ENCODE measurements at places on chromosomes 7 and 10. TPM values are rescaled to one million over a fixed set of nuclear protein-coding genes. Genes with fewer than 3 reads are reported as not detected.

DNA sequence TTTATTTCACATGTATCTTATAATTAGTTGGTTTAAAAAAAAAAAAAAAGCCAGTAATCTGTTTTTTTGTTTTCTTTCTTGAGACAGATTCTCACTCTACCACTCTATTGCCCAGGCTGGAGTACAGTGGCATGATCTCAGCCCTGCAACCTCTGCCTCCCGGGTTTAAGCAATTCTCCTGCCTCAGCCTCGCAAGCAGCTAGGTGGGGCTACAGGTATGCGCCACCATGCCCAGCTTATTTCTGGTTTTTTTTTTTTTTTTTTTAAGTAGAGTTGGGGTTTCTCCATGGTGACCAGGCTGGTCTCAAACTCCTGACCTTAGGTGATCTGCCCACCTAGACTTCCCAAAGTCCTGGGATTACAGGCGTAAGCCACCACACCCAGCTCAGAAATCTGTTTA lies 34.1 kb upstream of the CAPZA2 start:
- no peak for DNase-seq

GRCh38 chr10:11177926-11178471 lies 160.3 kb downstream of the CELF2 start:
- DNase-seq: no peak

Gene CDC14C
- total RNA-seq: not detected

DNA sequence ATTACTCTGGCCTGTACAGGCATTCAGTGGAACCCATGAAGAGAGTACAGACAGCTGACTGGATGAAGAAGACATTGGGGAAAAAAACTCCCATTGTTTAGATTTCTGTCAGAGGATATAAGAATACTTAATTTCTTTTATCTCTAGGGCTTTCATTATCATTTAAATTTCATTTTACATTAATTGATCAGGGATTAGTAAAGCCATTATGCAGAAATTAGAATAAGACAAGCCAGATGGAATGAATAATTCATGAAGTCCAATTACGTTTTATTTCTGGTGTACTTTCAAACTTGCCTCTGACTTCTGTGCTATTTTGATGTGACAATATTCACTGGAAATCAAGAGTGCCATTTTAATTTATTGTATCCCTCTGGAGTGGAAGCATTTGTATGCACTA lies 247.0 kb downstream of the SLC25A13 start:
- no peak for DNase-seq

GRCh38 chr7:16770657-16771329 lies 17.2 kb downstream of the TSPAN13 start:
- no peak for DNase-seq

GRCh38 chr10:108521827-108522492 lies 1357.5 kb upstream of the SORCS1 start:
- no peak for DNase-seq

Gene SKIDA1
- 2.4 TPM for total RNA-seq

- no peak for DNase-seq
Measured at GRCh38 chr10:52451817-52452216, 137.7 kb downstream of the DKK1 start.

- no peak for DNase-seq
Measured at GRCh38 chr10:77801474-77802161, 124.9 kb downstream of the DLG5 start.

DNA sequence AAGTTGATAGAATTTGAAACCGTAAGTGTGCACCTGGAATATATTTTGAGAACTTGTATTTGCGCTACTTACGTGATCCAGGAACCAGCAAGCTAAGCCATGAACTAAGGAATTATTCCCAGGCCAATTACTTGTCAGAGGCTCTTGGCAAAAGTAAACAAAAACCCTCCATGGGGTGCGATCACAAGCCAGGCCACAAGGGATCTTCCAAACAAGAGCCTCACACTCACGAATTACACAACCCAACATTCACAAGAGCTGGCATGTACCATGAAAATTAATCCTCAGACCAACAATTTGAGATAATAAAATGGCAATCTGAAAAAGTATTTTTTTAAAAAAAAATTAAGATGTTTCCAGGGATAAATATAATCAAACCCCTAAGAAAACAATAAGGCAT lies 467.0 kb upstream of the AKR1E2 start:
- no peak for DNase-seq

GRCh38 chr10:85067955-85068354 lies 739.6 kb downstream of the CCSER2 start:
- no peak for DNase-seq

Gene PTPRN2
- 0.87 TPM for total RNA-seq

DNA sequence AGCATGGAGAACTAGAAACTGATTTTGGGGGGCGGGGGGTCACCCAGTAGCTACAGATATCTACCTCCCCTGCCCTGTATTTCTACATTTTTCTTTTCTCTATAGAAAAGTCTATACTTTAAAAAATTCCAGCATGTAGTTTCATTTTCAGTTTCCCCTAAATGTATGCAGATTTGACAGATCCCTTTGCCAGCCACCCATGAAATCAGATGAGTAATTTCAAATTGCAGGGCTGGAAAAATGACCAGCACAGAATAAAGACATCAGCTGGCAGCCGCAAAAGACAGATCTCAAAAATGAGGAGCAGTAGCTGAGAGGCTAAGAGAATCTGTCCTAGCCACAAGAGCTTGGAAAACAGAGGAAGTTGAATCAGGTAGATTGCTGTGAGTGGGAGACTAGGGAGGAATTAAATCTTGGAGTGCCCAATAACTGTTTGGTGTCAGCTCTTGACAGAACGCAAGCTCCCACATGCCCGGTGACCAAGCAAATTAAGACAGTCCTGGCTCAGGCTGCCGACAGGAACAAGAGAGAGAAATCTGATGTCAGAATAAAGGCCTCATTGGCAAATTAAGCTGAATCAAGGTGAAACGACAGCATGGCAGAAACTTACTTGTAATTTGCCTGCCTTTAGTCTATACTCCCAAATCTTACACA lies 24.5 kb downstream of the ADRB1 start:
- DNase-seq: no peak

DNA sequence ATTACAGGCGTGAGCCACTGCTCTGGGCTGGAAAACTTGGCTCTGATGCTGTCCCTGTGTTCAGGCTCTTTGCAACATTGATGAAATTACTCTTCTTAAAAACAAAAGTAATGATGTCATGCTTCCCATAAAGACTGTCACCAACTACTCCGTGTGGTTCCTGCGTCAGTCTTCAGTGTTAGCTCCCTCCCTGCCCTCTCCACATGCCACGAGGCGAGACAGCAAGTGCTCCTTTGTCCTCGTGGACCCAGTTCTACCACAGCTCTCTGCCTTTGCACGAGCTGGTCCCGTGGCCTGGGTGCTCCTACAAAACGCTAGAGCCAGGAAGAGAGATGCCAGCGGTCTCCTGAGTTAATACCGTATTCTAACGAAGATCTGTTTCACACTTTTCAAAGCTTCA lies 194.5 kb downstream of the SDK1 start:
- DNase-seq: no peak

Gene CC2D2B
- total RNA-seq: 0.86 TPM

GRCh38 chr7:32921896-32922295 lies 30.3 kb upstream of the KBTBD2 start:
- no peak for DNase-seq

Gene HOXA5
- 1.0 TPM for total RNA-seq

- no peak for DNase-seq
Measured at GRCh38 chr10:34574353-34574934, 240.7 kb downstream of the PARD3 start.

DNA sequence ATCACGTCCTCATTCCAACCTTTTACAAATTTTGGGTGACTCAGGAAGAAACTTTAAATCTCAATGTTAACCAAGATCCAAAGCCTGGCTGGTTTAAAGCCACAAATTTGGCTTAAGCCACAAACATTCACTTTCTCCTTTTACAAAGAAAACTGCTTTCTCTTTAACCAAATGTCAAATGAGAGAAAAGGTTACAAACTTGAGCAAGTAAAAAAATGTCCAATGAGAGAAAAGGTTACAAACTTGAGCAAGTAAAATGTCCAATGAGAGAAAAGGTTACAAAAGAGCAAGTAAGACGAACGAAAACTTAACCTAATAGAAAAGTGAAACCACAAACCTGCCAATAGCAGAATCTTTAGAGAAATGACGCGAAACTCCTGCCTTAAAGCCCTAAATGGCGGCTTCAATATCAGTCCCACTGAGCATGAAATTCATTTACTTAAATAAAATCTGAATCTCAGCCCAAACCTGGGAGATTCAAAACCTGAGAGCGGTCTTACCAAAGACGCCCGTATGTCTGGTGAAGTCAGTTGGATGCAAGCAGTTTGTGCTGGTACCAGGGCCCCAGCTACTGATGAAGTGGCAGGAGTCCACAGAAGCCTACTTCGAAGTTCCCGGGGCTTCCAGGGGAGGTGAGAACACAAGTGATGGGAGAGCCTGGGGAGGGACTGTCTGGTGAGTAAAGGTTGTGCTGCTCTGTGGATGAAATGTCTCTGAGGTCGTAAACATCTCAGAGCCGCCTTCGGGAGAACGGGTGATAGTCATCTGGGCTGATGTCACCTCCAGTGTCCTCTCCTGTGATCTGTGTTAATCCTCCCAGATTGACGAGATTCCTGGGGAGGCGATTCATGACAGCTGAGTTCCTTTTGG lies 74.6 kb downstream of the PAXIP1 start:
- DNase-seq: no peak

GRCh38 chr10:97851341-97852001 lies 1.8 kb downstream of the GOLGA7B start:
- DNase-seq: no peak

- DNase-seq: no peak
Measured at GRCh38 chr10:3239920-3240894, 67.6 kb upstream of the PITRM1 start.

GRCh38 chr10:9608602-9609001 lies 1409.1 kb upstream of the CELF2 start:
- no peak for DNase-seq

- DNase-seq: no peak
Measured at GRCh38 chr10:61197057-61197456, 253.1 kb upstream of the RHOBTB1 start.

Gene CALML5
- not detected for total RNA-seq

- DNase-seq: no peak
Measured at GRCh38 chr7:16543456-16543855, 16.8 kb downstream of the LRRC72 start.

GRCh38 chr10:104515678-104516199 lies 125.4 kb upstream of the SORCS3 start:
- DNase-seq: no peak

- no peak for DNase-seq
Measured at GRCh38 chr10:32239769-32240168, 107.2 kb downstream of the EPC1 start.

- DNase-seq: no peak
Measured at GRCh38 chr7:66142996-66143395, 28.3 kb downstream of the CRCP start.

Gene HMX2
- total RNA-seq: not detected

GRCh38 chr7:7414791-7415603 lies 120.7 kb downstream of the COL28A1 start:
- no peak for DNase-seq

GRCh38 chr7:135333946-135334345 lies 100.3 kb downstream of the STRA8 start:
- no peak for DNase-seq

Gene GFRA1
- total RNA-seq: 17.9 TPM

DNA sequence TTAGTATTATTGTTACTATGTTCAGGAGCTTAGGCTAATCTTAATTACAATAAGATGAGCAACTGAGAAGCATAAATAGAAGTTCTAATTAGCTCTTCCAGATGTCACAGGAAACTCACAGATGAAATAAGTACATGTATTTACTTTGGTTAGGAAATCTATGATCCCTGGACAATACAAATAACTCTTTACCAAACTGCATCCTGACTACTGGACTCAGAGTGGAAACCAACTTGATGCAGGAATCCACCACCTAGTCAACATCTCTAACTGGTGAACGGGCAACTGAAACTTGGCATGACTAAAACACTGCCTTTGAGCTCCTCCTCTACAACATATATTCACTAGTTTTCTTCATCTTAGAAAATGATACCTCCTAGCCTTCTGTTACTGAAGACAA lies 193.2 kb downstream of the AGMO start:
- no peak for DNase-seq

- no peak for DNase-seq
Measured at GRCh38 chr10:53440601-53441000, 668.0 kb upstream of the MBL2 start.

- DNase-seq: no peak
Measured at GRCh38 chr10:72424561-72424960, 69.8 kb upstream of the DNAJB12 start.

Gene OR6V1
- not detected for total RNA-seq

Gene GPC2
- total RNA-seq: not detected

- DNase-seq: no peak
Measured at GRCh38 chr7:34059136-34059828, 153.9 kb downstream of the BMPER start.

DNA sequence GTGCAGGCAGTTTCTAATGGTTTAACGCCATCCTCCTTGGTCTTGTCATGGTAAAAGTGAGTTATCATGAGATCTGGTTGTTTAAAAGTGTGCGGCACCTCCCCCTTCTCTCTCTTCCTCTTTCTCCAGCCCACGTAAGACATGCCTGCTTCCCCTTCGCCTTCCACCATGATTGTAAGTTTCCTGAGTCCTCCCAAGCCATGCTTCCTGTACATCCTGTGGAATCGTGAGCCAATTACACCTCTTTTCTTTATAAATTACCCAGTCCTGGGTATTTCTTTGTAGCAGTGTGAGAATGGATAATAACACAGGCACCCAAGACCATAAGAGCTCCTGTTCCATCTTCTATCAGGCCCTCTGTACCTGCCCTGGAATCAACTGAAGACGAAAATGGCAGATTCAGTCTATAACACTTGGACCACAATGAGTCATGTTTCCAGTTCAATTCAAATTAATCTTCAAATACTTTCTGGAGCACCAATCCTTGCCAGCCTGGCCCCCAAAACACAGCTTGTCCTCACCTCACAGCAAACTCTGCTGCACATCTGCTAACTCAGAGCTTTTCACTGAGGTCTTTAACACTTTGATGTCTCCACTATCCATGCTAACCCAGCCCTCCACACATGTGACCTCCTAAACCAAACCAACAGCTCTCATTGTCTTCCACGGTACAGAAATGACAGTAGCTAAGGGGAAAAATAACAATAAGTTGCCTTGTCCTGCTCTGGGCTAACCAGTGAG lies 73.2 kb downstream of the SFMBT2 start:
- no peak for DNase-seq

GRCh38 chr10:62580396-62580795 lies 206.2 kb downstream of the ZNF365 start:
- no peak for DNase-seq

Gene CNNM1
- 0.27 TPM for total RNA-seq

DNA sequence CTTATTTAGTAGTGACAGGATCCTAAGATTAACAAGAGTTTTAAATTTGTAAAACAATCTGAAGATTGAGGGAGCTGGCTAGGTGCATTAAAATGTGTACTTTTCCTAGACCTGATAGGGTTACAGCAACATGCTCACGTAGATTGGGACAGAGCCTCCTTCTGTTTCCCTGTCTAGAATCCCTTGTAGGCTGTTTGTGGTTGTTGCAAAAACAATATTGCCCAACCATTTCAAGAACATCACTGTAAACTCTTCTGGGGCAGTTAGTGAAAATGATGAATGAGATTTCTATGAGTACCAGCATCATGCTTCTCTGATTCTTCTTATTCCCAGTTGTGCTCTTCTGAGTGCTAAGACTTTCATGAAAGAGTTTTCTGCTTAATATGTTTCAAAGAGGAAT lies 14.7 kb upstream of the CPED1 start:
- DNase-seq: no peak
